ENCODE measurements at places on chromosomes 5 and 9.

DNA sequence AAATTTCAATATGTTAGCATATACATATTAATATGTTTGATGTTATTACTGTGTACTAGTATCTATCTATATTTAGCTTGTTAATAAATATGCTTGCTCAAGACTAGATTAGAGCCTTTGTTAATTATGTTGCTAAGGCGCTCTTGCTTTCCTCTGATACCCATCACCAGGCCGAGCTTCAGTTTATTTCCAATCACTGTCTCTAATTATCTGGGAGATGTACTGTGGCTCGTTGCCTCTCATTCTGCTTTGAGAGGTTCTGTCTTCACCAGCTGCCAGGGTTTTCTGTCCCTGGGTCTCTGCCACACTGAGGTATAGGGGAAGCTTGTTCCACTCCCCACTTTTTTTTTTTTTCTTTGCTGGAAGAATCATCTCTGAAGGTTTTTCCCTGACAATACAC is 21.0 kb upstream of the TAF11L2 start:
- DNase-seq = no peak

- no peak for DNase-seq
These were observed 759.3 kb upstream of the TYRP1 start for GRCh38 chr9:11933926-11934325.

DNA sequence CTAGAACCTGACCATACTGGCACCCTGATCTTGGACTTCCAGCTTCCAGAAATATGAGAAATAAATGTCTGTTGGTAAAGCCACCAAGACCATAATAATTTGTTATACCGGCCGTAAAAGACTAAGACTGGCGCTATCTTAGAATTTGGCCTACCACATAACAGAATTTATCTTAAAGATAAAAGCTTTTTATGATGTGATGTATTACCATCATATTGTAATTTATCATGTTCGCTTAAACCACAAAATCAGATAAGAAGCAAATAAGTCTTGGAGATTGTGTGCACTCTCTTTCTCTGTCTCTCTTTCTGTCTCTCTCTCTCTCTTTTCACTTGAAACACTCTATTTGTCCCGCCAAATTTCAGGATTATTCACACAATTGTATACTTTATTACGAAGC is 35.6 kb downstream of the FST start:
- no peak for DNase-seq

- DNase-seq = no peak
These were observed 57.4 kb downstream of the ATPSCKMT start for GRCh38 chr5:10192309-10192708.

GRCh38 chr5:59745415-59745863 is 148.1 kb downstream of the PDE4D start:
- DNase-seq = no peak
